ENCODE measurements at places on chromosomes 3 and 15.
A peak's percentile ranks its signal among the peaks of the same experiment; 100 is the strongest.

DNA sequence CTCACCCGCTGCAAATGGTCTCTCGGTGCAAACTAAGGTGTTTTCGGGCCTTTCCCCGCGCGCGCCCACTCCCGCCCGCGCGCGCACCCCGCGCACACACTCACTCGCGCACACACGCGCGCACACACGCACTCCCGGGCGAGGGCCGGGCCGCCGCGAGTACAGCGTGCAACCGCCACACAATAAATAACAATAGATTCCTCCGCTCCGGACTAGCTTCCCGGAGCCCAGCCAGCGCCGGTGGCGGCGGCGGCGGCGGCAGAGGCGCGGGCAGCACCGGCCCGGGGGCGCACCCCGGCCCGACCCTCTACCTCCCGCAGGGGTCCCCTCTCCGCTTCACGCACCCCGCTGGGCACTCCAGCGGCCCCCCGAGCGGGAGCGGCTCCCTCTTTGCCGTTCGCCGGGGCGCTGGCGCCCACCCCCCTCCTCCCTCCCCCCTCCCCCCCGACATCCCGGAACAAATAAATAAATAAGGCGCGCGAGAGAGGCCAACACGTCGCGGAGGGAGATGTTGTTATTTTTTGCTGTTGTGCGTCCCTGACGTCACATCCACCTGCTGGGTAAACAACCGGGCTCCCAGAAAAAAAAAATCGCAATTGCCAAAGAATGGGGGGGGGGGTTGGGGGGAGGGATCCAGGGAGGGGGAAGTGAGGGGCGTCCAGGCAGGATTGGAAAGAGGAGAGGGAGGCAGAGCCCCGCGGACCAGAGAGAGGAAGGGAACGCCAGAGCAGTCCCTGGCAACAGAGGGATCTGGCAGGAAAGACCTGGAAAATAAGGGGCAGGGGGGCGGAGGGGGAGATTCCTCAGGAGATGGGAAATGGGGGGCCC lies at the start of gene FOXP1:
TSS of gene FOXP1 (minus strand) at position 163 of the 828 bp plus-strand sequence. CDS start 385,347 bp downstream, outside the sequence.
- peak; percentile 81 for DNase-seq

- DNase-seq = no peak
These were observed 11.5 kb downstream of the LIPC start for GRCh38 chr15:58443308-58443707.

DNA sequence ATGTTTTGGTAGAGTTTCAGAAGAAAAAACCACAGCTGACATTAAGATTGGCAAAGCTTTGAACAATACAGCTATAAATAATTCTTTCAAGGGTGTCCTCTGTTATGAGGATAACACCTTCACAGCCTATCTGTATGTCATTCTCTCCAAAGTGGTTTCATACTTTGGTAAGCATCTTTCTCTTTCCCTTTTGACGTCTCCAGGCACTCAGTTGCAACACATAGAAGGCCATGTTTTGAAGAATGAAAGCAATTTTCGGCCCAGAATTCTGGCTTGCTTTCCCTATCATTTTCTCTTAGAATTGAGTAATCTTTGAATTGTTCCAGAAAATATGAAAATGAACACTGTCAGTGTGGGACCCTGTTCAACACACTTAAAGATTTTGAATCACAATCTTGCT lies 200.0 kb upstream of the CBLB start:
- no peak for DNase-seq

- no peak for DNase-seq
These were observed 15.2 kb upstream of the TF start for GRCh38 chr3:133730993-133731392.

GRCh38 chr3:146523531-146523930 lies 20.9 kb downstream of the PLSCR1 start:
- DNase-seq = no peak

- DNase-seq = no peak
These were observed 13.1 kb upstream of the RAB8B start for GRCh38 chr15:63176302-63176701.

- no peak for DNase-seq
These were observed 312.1 kb downstream of the TAFA4 start for GRCh38 chr3:68620211-68620610.

DNA sequence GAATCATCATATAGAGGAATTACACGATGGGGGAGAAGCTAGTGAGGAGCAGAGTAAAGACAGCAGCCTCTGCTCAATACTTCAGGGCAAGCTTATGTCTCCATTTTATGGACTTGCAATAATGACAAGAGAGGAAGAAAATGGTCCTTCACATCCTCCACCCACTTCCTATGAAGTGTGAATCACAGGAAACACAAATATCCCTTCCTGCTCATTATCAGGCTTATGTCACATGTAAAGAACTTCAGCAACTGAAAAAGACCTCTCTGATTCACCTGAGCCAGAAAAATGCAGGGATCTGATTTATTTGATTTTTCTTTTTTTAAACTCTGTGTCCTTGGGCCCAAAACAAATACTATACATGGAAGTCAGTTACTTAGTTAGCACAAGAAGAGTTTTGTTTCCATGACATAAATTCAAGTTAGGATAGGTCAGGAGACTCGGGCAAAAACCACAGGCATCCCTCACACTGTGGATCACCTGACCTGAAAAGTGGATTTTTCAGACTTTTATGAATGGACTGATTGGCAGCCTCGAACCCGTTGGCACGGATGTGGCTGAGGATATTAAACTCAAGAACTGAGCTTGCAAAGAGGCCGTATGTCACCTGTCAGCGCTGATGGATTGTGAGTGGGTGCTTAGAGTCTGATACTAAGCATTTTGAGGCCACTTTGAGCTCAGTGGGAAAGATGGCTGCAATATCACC lies 620.8 kb upstream of the MDFIC2 start:
- no peak for DNase-seq

GRCh38 chr3:124126436-124127023 lies 134.6 kb upstream of the ROPN1 start:
- no peak for DNase-seq

GRCh38 chr3:46480491-46481195 lies 15.9 kb upstream of the LTF start:
- DNase-seq = peak; percentile 80

GRCh38 chr3:87298111-87298718 lies 21.8 kb upstream of the POU1F1 start:
- peak; percentile 41 for DNase-seq

- DNase-seq = no peak
These were observed 482.2 kb upstream of the PDZRN3 start for GRCh38 chr3:74106925-74107324.

GRCh38 chr3:133760916-133761315 lies 14.7 kb downstream of the TF start:
- no peak for DNase-seq

DNA sequence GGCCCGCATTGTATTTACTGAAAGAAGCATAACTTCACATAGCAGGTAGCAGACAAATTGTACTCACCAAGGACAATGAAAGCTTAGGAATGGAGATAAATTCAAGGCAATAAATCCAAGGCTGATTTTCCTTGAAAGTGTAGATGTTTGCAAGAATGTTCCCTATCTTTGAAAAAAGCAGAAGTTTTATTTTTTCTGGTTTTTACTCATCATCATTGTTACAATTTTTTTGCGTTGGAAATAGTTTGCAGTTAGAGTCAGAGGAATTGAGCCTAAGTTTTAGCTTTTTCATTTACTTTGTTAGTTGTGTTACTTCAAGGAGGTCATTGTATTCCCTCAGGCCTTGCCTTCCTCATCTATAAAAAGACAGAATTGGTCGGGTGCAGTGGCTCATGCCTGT lies 213.9 kb upstream of the TBL1XR1 start:
- DNase-seq = no peak

- DNase-seq = no peak
These were observed 13.7 kb downstream of the LRTM1 start for GRCh38 chr3:54914180-54914579.

GRCh38 chr3:146305808-146306423 lies 55.0 kb upstream of the PLSCR4 start:
- DNase-seq = no peak

DNA sequence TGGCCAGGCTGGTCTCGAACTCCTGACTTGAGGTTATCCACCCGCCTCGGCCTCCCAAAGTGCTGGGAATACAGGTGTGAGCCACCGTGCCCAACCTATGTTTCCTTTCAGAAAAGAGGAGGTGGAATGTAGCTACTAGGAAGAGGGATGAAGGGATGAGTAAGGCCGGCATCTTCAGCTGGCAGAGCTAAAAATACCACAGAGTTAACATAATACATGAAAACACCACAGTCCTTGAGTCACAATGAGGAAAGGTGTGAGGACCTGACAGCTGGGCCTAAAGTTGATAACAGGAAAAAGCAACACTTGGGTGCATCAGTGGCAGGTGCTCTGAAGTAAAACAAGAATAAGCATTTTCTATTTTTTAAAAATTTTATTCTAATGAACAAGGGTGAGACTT lies 392.2 kb downstream of the DIPK2A start:
- no peak for DNase-seq

DNA sequence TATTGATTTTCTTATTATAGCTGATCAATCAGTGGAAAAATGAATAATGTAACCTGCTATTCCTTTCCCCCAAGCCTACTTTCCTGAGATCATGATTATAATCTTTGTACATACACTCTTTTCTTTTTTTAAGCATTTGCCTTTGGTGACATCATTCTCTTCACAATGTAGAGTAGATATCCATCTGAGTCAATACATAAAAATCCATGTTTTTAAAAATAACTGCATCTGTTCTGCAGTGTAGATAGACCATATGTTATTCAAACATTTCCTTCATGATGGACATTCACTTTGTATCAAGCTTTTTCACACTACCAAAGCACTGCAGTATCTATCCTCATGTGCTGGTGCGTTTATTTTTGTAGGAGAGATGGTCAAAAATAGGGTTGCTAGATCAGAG lies 211.1 kb downstream of the PTPRG start:
- DNase-seq = no peak

DNA sequence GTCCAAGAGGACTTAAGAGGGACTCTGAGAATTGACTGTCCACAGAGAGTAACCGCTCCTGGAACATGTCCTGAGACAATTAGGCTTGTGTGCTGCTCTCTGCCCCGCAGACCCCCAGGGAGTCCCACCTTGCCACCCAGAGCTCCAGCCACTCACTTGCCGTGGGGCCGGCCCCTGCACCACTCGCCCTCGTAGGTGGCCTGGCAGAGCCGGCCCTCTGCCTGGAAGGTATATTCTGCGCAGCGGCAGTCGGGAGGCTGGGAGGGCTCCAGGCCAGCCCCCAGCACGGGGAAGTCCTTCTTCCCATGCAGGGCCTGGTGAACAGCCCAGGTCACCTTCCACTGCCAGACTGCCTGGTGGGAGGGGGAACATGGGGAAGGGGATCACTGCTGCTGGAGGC lies 10.5 kb downstream of the ALS2CL start:
- no peak for DNase-seq

DNA sequence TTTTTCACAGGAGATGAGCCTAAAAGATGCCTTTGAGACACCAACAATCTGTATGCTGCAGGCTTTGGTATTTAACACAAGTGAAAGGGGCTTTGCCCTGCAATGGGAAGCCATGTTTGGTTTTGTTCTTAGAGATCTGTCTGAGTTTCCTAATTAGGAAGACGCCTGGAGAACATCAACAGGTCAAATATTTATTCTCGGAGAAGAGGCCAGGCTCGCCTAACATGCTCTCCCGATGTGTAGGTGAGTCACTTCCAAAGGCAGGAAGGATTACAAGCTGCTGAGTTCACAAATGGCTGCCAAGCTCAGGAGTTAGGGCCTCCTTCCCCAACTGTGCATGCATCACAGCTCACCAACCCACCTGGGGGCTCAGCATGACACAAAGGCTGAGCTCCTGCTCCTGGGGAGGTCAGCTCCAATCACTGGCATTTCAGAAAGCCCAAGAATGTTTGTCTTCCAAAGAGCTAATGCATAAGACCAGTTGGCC lies 119.5 kb upstream of the PRICKLE2 start:
- no peak for DNase-seq

- DNase-seq = peak; percentile 74
These were observed 127.4 kb upstream of the ABHD17C start for GRCh38 chr15:80567721-80568157.

GRCh38 chr3:187987924-187988323 lies 166.0 kb upstream of the LPP start:
- no peak for DNase-seq

DNA sequence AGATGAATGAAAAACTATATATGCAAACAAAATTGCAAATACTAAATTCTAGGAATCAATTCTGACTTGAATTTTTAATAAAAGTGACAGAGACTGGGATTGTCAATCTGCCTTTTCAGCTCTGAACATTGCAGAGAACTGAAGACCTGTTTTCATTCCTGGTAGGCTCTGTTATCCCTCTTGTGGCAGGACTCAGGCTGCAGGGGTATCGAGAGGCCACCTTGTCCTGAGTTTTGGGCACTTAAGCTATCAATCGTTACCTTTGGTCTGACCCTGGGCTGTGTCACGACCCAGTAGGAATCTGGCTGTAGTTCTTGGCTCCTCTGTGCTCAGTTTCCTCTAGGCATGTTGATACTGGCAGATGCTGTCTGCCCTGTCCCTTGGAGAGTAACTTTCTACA lies 238.0 kb downstream of the CACNA2D3 start:
- DNase-seq = no peak

GRCh38 chr3:178671377-178671776 lies 135.1 kb downstream of the KCNMB2 start:
- no peak for DNase-seq

DNA sequence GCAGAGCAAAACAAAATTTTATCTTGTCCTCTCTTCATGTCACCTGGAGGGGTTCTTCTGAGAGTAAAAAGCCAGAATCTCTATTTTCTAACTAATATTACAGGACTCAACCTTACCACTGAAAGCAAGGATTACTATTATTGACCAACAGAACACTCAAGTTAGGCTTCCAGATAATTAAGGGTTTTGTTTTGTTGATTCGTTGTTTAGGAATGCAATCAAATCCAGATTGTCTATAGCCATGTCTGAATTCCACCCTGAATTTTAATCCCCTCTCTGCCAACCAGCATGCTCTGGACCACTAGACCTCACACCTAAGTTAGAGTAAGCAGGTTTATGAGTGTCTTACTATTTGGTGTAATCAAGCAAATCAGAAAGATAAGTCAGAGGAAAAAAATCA lies 90.7 kb downstream of the PEAK1 start:
- no peak for DNase-seq

GRCh38 chr15:31096563-31096962 lies 5.0 kb downstream of the TRPM1 start:
- no peak for DNase-seq

- DNase-seq = no peak
These were observed 68.8 kb downstream of the TNIK start for GRCh38 chr3:171391432-171391831.

- no peak for DNase-seq
These were observed 73.9 kb downstream of the ATP10A start for GRCh38 chr15:25789211-25789610.

- no peak for DNase-seq
These were observed 351.3 kb downstream of the FOXP1 start for GRCh38 chr3:71232175-71232679.

DNA sequence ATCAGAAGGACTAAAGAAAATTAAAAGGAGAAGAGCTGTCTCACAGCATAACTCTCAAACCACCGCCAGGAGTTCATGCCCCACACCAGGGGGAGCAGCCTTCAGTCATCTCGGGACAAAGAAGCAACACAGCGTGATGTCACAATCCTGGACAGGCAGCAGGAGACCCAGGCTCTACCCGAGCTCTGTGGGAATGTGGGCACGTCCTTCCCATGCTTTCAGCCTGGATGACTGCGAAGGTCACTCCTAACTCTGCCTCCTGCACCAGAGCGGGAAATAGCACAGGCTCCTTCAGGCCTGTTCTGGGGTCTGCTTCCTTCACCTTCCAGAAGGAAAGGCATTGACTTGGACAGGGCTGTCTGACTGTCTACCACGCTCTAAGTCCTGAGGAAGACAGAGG lies 31.3 kb downstream of the NOX5 start:
- DNase-seq = no peak
